M059J (cell line): ENCODE measurements at places on chromosomes 12 and 14.
A peak's percentile ranks its signal among the peaks of the same experiment; 100 is the strongest.

DNA sequence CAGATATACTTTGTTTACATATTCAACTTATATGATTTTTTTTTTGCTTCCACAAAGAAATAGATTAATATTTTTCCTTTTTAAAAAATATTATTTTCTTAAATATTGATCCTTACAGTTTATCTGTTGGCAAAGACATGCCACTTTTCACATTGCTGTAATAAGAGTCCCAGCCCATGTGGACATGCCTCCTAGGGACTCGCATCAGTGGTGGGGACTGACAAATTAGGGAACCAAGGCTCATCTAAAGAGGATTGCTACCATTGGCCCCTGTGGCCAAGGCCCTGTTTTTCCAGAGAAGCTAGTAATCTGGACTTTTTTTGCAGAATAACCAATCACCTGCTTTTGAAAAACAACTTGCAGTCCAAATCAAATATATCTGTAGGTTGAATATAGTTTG lies 27.8 kb upstream of the BMAL2 start:
- no peak for DNase-seq

- DNase-seq: no peak
Observed at GRCh38 chr14:71410578-71411284, 503.5 kb downstream of the PCNX1 start.

- DNase-seq: no peak
Observed at GRCh38 chr12:89935850-89936249, 227.2 kb upstream of the ATP2B1 start.

DNA sequence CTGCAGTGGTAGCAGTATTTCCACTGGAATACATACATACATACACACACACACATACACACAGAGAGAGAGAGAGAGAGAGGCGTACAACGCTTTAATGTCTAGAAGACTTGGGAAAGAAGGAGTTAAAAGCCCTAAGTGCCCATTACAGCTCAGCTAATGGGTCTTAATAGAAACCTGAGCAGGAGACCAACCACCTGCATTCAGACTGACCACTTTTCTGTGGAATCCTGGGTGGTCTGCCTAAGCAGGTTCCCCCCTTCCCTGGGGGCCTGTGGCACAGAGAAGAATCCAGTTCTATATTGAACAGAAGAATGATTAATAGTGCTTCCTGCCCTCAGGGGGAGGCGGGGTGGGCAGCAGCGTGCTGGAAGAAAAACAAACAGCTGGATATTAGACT lies 312.4 kb upstream of the PRKD1 start:
- no peak for DNase-seq

GRCh38 chr12:112936927-112937326 lies 1.3 kb upstream of the OAS3 start:
- peak; percentile 55 for DNase-seq

GRCh38 chr14:92549105-92549858 lies 35.7 kb downstream of the RIN3 start:
- no peak for DNase-seq

DNA sequence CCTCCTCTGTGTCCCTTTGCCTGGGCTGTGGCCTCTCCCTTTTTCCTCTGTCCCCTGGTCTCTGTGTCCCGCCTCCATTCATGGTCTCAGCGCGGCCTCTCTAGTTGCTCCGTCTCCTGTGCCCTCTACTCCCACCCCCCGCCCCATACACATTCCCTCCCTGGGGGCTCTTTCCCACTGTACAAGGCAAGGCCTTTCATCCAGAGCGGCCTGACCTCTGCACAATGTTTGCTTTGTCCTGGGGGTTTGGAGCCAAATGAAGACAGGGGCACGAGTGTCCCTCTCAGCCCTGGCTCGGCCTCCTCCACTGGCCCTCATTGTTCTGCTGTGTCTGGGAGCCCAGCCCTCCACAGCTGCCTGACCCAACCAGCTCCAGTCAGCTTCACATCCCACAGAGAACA lies 678.6 kb downstream of the BCL11B start:
- no peak for DNase-seq
